ENCODE measurements at places on chromosomes 13 and 19. TPM values are rescaled to one million over a fixed set of nuclear protein-coding genes. Genes with fewer than 3 reads are reported as not detected.

IER2 gene
- 46.5 TPM for total RNA-seq

CYP2B6 gene
- not detected for total RNA-seq

PGLYRP1 gene
- total RNA-seq, result not detected

ZNF69 gene
- not detected for total RNA-seq

ERCC2 gene
- total RNA-seq, result 12.3 TPM

DGKH gene
- 6.1 TPM for total RNA-seq

AXL gene
- total RNA-seq, result 96.9 TPM

NLRP11 gene
- total RNA-seq, result 0.06 TPM

ZNF813 gene
- total RNA-seq, result 0.45 TPM

TYROBP gene
- not detected for total RNA-seq

CASP14 gene
- total RNA-seq, result not detected

OR7D2 gene
- total RNA-seq, result not detected

ARHGAP35 gene
- total RNA-seq, result 35.2 TPM

ZNF573 gene
- total RNA-seq, result 1.6 TPM

LSR gene
- 10.2 TPM for total RNA-seq

SERP2 gene
- total RNA-seq, result not detected

KIR2DL4 gene
- not detected for total RNA-seq

LILRA2 gene
- total RNA-seq, result not detected

GSX1 gene
- total RNA-seq, result not detected

SPTBN4 gene
- total RNA-seq, result 0.76 TPM

NALCN gene
- 4.2 TPM for total RNA-seq

FZR1 gene
- 34.2 TPM for total RNA-seq

NBEA gene
- total RNA-seq, result 2.0 TPM

TMTC4 gene
- total RNA-seq, result 8.3 TPM

KANK3 gene
- total RNA-seq, result 7.4 TPM

UTP14C gene
- total RNA-seq, result 6.7 TPM

LYPD3 gene
- total RNA-seq, result 0.27 TPM

PRKCG gene
- 3.6 TPM for total RNA-seq

CKAP2 gene
- total RNA-seq, result 29.2 TPM

LMTK3 gene
- total RNA-seq, result 4.4 TPM

ELANE gene
- 0.46 TPM for total RNA-seq

ZNF677 gene
- not detected for total RNA-seq

THSD8 gene
- total RNA-seq, result 10.3 TPM

KPTN gene
- total RNA-seq, result 18.3 TPM

IGFL3 gene
- total RNA-seq, result not detected

MYH14 gene
- 6.3 TPM for total RNA-seq

ACER1 gene
- total RNA-seq, result not detected

CEACAM5 gene
- total RNA-seq, result 1.6 TPM

COL5A3 gene
- 2.7 TPM for total RNA-seq

RHPN2 gene
- 45.9 TPM for total RNA-seq

CGB3 gene
- total RNA-seq, result not detected
